SIG-M5 (cell line): ENCODE measurements at places on chromosomes 16 and 17.
A peak's percentile ranks its signal among the peaks of the same experiment; 100 is the strongest.

DNA sequence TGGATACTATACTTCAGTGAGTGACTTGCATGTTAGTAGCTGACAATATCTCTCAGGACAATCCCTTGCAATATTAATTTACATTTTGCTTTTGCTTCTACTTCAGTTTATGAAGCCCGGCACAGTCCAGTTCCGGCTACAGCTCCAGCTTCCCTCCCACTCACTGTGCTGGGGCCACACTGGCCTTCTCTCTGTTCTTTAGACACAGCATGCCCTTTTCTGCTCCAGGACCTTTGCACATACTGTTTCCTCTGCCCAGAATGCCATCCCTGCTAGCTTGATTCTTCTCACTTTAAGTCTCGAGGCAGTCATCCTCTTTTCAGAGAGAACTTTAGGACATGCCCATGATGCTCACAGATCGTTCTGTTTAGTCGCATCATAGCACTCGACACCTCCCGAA is 25.5 kb upstream of the LRRC75A start:
- no peak for DNase-seq

DNA sequence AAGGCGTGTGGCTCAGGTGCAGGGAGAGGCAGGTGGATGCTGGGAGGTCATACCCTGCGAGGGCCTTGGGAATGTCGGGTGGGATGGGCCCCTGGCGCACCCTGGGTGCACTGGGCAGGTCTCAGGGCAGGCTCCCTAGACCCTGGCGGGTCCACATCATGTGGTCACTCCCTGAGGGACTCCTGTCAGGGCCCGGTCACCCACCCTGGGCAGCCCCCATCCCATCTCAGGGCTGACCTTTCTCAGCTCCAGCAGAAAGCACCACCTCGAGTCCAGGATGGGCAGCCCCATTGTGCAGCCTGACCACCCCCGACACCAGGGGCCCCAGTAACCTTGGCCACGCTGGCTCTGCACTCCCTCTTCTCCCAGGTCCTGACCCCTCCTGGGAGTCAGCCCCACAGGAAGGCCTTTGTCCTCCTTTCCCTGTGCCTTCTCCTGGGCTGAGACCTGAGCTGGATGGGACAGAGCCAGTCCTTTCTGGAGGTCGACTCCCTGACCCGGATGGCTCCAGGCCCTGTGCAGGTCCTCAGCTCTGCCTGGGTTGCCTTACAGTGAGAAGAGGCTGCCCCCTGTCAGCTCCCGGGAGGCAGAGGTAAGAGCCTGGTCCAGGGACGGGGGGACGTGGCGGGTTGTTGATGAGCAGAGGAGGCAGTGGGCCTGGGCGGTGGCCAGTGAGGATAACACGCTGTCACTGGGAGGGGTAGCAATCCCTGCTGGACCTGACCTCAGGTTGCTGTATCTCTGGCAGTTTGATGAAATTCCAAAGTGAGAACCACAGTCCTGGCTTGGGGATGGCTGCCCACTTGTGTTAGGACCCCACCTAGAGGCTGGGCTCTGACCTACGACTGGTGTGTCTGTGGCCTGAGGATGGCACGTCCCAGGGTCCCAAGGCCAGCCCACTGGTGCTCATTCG is 77.9 kb downstream of the GOSR1 start:
- no peak for DNase-seq

GRCh38 chr16:51034481-51035109 is 116.5 kb downstream of the SALL1 start:
- DNase-seq = no peak

GRCh38 chr17:17106756-17107155 is 64.5 kb downstream of the MPRIP start:
- DNase-seq = no peak

DNA sequence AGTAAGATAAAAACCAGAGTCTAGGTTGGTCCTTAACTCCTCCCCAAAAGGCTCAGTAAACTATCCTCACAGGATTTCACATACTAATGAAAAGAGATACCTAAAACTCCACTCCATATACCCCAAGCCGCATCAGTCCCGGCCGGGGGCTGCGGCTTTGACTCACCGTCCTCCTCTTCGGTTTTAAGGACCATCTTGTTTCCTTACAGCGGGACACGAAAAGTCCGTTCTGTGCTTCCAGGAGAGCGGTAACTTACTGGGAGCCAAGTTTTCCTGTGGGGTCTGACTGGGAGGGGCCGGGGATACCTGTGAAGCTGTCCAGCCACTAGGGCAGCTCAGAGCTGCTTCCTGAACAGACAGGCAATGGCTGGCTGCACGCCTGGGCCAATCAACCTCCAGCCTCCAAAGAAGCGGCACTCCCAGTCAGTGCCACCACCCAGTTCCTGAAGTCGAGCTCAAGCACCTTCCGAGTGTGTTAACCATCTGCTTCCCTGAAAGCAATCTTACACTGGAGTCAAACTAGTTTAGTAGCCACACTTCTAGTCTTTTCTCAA is 45.5 kb downstream of the CYTH1 start:
- DNase-seq = no peak

GRCh38 chr16:55325080-55325447 is 1.1 kb downstream of the IRX6 start:
- DNase-seq = no peak

DNA sequence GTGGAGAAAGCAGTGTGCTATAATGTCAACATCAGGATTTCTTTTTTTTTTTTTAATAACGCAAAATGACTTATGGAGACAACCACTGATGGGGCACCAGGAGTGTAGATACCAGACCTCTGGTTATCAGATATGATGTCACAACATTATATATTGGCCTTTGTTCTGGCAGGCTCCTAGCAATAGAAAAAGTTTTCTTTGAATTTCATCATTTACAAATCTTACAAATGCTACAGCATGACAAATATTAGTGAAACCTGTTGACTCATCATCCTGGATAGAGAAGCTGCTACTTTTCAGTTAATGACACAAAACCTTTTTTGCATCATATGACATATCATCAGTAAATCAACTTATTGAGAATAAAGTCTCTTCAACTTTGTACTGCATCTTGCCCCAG is 6.1 kb downstream of the THUMPD1 start:
- no peak for DNase-seq

DNA sequence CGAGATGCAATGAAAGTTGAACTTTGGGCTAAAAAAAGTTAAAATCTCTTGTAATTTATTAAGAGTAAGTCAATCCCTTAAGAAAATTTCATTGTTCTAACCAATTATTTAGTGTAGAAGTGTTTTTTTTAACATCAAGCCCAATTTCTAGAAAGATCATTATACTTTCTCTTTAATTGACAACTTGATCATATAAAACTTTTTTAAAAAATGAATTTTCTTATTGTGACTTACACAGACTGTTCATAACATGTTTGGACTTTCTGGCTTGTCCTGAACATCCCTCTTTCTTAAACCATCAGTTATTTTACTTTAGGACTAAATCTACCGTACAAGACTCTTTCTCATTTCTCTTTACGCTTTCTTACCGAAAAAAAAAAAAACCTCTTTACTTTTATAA is 24.8 kb upstream of the MYO1D start:
- DNase-seq = no peak

DNA sequence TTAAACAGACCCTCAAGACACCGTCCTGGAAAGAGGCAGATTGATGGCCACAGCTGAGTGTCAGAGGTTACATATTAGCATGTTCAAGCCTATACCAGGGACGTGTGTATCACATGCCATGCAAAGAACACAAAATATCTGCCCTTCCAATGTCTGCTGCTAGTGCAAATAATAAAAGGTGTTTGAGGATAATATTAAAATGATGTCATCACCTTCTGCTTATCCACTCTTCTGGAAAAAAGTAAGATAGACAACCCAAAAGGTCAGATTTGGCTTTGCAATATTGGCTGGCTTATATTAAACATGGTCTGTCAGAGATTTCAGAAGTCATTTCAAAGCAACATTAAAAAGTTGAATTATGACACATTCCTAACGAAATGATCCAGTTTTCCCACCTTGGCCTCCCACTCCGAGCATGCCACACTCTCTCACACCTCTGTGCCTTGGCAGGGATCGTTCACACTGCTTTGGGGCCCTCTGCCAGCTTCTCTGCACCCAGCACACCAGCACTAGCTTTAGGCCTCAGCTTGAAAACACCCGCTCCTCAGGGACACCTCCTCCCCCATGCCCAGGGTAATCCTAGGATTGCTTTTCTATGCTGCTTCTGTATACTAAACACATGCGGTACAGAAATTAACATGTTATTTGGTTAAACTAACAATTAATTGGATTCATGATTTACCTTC is 248.2 kb downstream of the NTN1 start:
- DNase-seq = no peak

DNA sequence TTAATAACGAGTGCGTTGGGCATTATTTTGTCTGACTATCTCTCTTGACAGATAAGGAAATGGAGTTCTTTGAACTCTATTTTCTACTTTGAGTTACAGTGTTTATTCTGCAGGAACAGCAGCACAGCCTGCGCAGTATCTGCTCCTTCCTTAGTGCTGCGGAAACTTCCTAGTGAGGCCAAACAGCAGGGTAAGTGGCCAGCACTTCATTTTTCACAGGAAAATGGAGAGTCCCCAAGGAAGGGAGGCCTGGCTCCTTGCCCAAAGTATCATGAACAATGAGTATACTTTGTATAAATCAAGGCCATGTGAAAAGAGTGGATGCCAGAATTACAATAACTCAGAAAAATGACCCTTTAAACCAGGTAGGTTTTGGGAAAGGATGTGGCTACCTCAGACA is 140.6 kb downstream of the VPS53 start:
- DNase-seq = no peak

DNA sequence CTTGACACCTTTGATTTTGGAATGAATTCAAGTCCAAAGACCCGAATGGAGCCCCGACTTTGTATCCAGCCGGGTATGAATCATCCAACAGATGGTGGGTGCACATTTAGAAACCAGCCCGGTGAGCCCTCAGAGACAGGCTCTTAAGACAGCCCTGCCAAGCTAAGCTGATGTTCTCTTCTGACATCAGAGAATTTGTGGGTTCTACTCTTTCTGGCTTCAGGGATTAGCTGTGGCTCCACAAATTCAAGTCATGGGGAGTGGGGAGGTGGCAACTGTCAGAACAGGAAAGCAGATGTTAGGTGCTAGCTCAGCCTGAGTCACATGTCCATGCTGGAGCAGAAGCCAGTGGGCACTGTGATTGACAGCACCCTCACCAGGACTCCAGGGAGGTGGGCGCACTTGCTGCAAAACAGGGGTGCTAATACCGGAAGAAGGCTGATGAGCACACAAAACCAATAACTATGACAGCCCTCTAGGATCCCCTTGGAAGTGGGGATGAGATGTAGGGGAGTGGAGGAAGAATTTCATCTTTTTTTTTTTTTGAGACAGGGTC is 31.4 kb upstream of the XYLT2 start:
- DNase-seq = no peak

- DNase-seq = no peak
These were observed 66.0 kb downstream of the SMPD3 start for GRCh38 chr16:68382296-68382718.

DNA sequence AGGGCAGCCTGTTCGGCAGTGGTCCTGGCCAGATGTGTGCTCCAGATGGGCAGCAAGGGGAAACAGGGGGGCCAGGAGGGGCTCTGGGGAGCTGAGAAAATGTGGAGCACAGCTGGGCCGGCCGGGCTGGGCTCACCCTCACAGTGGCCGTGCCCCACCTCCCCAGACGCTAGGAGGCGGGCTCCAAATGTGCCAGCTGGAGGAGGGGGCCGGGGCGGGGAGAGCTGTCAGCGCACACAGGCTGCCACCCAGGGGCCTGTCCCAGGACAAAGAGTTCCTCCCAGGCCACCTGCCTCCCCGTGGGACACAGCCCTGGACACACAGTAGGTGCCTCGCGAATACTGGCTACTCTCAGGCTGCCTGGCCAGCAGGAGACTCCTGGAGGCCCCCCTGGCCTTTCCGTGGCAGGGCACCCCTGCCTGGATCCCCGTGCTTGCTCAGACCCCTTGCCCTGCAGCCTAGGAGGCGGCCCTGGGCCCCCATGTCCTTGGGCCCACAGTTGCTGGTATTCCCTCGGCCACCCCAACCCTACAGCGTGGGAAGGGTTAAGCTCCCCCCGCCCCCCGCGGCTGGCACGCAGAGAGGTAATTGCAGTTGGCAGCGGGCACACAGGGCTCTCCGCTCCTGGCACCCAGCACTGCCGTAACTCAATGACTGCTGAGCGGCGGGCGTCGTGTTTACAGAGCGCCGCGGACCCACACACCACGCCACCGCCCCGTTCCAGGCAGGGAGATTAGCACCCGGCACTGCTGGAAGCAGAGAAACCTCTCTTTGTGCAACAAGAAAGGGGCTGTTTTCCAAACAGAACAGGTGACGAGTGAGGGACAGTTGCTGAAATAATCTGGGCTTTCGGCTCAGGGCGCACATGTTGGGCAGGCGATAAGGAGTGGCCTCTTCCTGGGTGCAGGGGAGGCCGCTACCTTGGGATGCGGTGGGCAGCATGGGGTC is 32.2 kb downstream of the BAHCC1 start:
- DNase-seq = no peak

GRCh38 chr17:55398689-55399088 is 22.9 kb downstream of the MMD start:
- no peak for DNase-seq

DNA sequence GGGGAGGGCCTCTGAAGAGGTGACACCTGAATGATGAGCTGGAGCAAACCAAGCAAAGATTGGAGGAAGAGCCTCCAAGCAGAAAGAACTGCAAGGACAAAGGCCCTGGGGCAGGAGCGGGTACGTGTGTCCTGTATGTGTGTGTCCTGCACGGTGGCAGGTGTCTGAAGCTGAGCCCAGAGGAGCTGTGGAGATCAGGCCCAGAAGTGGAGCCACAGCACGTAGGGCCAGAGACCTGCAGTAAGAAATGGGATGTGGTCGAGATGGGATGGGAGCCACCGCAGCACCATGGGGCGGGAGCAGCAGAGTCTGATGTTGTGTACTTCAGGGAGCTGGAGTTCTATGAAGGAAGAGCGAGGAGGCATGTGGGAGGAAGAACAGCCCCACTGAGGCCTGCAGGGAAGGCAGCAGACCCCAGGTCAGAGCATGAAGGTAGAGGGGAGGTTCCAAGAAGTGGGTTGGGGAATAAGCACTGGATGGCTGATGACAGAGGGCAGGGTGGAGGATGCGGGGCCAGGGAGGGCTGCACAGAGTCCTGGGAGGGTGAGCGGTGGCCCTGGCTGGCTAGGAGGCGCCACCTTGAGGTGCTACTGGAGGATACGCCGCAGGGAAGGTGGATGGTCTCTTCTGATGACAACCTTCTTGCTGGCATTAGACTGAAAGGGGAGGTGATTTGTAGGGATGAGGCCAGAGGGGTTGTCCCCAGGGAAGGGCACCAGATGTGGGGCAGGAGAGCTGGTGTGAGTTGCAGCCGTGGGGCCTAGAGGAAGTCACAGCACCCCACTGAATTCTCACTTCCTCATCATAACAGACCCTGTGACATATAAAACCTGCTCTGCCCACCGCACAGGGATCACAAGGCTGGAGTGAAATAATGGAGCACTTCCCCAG is 10.6 kb upstream of the CETP start:
- DNase-seq = peak; percentile 11
